Urinary bladder (tissue), 4 donors: ENCODE measurements at places on chromosomes 1 and 21.
A peak's percentile ranks its signal among the peaks of the same experiment; 100 is the strongest.

DNA sequence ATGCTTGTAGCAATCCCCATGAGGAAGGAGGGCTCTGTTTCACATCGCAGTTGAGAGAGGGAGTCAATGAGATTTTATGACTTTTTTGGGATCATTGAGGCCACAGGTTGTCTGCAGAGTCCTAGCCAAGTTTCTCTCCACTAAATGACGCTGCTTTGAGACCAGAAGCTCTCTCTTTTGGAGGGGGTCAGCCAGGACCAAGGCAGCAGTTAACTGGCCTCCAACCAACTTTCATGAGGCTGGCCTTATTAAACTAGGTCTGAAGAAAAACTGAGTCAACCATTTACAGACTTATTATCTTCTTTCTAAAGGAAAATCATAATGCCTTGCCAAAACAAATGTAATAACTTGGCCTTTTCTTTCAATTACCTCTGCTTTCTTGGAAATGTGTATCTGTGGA lies 8.6 kb downstream of the WLS start:
- no peak for DNase-seq

GRCh38 chr21:42252778-42253340 lies 33.9 kb downstream of the ABCG1 start:
- no peak for DNase-seq

DNA sequence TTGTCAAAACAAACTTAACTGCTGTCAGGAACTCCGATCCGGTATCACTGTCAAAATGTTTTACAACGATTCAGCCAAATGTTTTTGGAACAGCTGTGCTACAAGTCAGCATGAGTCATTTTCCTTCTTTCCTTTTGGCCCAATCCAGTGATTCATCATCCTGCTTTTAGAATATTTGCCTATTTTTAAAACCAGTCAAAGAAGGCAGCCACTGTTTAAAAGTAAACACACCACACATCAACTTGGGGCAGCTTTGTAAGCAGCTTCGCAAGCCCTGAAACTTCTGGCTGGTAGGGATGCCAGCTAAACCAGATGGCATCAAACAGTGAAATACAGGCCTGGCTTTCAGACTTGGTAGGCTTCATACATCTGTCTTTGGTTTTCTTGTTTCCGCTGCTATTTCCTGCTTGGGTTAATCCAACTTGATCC lies 14.9 kb downstream of the MAP3K7CL start:
- DNase-seq, result no peak

DNA sequence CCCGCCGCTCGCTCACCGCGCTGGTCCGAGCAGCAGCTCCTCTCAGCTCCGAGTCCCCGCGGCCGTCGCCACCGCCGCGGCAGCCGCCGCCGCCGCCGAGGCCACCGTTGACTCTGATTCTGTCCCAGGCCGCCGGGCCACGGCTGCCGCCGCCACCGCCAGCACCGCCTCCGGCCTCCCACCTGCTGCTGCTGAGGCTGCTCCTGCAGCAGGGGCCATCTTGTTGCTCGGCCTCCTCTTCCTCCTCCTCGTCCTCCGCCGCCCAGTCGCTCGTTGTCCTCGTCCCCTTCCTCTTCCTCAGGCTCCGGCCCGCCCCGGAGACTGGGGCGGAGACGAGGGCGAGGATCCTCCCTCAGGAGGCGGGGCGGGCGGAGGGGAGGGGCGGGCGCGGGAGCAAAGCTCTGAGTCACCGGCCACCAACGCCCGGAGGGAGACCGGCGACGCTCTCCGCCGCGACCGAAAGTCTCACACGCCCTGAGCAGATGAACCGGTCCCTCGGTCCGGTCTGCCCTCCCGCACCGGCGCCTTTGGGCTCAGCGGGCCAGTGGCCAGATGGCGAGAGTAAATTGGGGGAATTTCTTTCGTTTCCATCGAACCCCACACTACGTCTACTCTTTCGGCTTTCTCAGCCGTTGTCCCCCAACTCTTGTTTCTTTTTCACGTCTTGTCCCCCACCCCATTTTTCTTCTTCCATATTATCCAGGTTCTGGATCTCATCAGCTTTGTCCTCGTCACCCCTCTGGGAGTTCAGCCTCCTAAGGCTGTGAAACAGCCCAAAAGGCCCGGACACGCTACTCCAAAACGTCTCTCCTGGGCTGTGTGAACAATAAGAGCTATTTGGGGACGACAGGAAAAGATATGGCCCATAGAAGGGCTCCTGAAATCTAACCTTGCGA lies at the start of gene RC3H1:
TSS of gene RC3H1 (minus strand) at position 278 of the 896 bp plus-strand sequence. CDS start 29,372 bp downstream, outside the sequence.
- peak; percentile 78 for DNase-seq
